ENCODE measurements at places on chromosomes 4 and X.

GRCh38 chr4:53763813-53764597 is 172.7 kb upstream of the LNX1 start:
- no peak for DNase-seq

DNA sequence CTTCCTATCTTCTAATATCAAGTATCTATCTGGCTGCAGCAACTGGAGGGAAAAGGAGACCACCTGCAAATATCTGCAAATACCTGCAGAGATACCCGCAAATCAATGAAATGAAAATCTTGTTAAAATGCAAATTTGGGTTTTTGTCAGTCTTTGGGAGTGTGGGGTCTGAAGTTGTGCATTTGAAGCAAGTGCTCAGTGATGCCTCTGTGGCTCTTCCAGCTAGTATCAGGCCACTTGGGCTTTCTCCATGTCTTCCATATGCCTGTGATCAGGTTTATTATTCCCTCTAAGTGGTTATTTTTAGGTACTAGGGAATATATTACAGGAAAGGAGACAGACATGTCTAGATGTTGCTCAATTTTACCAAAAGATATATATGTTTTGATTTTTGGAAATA is 880.3 kb downstream of the ADGRL3 start:
- no peak for DNase-seq

- DNase-seq, result no peak
Measured at GRCh38 chr4:47010347-47010911, 17.0 kb upstream of the GABRA4 start.

DNA sequence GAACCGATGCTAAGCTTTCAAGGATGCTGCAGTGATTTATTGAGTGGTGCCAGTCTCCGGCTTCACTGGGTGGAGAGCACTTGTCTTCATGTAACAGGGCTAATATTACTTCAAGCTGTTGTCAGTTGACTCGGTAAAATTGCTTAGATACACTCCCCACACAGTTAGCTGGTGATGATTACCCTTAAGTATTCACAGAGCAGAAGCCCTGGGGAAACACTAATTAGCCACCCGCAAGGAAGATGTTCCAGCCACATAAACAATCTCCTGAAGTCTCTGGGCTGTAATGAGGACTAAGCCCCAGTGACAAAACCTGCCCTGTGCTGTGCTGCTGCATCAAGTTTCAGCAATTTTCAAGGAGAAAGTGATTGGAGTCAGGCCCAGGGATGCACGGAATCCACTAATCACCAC is 37.3 kb upstream of the GK2 start:
- peak; percentile 13 for DNase-seq

DNA sequence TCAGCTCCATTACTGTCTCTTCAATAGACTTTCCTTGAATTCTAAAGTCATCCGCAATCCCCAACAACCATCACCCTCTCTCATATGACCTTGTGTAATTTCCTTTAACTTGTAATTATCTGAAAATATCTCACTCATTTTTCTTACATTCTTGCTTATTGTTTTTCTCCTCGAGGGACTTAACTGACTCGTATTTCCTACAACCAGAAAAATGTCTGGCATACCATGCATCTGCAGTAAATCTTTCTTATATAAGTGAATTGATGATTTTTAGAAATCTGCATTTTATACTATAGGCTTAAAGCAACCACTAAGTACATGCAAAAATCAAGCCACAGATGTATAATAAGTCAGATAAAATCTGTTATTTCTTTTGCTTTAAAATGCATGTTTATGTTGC is 276.7 kb downstream of the UNC5C start:
- DNase-seq, result no peak

DNA sequence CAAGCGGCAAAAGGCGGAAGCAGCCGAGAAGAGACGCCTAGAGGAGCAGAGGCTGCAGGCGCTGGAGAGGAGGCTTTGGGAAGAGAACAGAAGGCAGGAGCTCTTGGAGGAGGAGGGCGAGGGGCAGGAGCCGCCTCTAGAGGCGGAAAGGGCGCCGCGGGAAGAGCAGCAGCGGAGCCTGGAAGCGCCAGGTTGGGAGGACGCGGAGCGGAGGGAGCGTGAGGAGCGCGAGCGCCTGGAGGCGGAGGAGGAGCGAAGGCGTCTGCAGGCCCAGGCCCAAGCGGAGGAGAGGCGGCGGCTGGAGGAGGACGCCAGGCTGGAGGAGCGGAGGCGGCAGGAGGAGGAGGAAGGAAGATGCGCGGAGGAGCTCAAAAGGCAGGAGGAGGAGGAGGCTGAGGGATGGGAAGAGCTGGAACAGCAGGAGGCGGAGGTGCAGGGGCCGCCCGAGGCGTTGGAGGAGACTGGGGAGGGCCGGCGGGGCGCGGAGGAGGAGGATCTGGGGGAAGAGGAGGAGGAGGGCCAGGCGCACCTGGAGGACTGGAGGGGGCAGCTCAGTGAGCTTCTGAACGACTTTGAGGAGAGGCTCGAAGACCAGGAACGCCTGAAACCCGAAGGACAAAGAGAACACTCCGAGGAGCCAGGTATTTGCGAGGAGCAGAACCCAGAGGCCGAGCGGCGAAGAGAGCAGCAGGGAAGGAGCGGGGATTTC is 72.9 kb downstream of the AASDH start:
- DNase-seq, result no peak

DNA sequence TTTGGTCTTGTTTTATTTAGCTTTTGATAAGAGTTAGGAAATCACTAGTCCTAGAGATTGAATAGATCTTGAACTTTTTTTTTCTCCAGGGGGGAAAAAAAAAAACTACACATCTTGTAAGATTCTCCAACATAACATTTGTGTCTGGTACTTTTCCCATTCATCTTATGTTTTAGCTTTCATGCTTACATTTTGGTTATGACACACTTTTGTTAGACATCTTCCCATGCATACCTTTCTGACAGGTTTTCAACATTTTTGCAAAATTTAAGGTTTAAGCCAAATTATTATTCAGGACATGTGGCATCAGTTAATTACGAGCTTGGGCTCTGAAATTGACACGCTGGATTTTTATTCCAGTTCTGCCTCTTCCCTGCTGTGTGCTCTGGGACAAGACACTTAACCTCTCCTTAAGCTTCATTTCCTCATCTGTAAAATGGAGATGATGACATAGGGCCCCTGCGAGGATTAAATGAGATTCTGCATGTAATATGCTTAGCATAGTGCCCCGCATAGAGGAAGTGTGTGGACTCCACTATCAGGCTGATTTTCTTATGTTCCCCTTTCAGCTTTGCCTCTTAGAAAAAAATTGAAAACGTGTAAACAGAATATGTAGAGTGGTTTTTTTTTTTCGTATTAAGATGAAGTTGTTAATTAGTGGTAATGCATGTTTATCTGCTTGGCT is 5.3 kb downstream of the KIT start:
- DNase-seq, result no peak

DNA sequence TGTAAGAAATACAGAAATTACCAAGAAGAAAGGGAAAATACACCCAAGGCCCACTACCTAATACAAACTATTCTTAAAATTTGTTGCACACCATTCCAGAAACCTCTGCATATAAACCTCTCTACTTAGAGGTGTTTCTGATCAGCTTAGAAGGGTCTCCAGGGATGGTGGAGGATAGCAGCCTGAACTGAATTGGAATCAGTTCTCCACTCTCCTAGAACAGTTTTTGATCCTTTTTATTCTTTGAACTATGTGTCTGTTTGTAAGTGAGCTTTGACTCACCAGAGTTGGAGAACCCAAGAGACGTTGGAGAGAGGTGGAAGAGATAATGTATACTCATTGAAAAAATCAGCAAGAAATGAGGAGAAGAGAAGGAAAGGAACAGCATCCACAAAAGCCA is 96.6 kb upstream of the OTUD4 start:
- DNase-seq, result no peak

GRCh38 chr4:147799986-147800555 is 68.2 kb downstream of the ARHGAP10 start:
- DNase-seq, result no peak

- DNase-seq, result no peak
Measured at GRCh38 chr4:159013692-159014091, 89.2 kb upstream of the RAPGEF2 start.

DNA sequence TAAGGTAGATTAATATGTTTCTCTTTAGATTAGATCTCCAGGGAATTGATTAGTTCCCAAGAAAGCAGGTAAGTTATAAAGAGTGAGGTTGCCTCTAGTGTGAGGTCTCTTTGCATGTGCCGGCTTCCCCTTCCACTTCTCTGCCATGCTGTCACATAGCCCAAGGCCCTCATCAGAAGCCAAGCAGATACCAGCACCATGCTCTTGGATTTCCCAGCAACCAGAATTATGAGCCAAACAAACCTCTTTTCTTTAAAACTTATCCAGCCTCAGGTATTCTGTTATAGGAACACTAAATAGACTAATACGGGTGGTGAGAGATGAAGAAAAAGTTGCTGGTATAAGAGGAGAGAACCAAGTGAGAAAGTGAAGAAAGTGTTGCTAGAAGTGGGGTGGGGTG is 15.1 kb downstream of the ANKRD50 start:
- DNase-seq, result no peak

Measured in spinal cord (tissue), 10 donors.